DMS79 (cell line): ENCODE measurements at places on chromosomes 5 and 9.

- DNase-seq = no peak
These were observed 34.1 kb upstream of the EFNA5 start for GRCh38 chr5:107704681-107705401.

DNA sequence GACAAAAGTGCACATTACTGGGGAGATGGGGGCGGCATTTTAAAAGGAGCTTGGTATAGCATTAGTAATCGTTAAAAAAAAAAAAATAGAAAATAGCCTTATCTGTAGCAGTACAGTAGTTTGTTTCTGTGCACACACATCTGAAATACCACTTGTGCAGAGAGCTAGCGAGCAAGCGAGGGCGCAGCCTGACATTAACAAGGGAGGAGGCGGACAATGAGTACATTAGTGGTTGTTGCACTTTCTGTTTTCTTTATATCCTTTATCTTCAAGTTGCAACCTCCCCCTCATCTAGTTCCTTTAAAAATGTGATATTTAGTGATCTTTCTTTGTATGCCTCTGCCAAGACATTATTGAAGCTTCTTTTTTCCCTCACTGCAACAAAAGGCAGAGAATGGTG is 880 bp upstream of the PTPDC1 start:
- DNase-seq = no peak

GRCh38 chr5:32848681-32849080 is 137.6 kb downstream of the NPR3 start:
- no peak for DNase-seq

GRCh38 chr9:13388157-13388556 is 108.7 kb upstream of the MPDZ start:
- no peak for DNase-seq

DNA sequence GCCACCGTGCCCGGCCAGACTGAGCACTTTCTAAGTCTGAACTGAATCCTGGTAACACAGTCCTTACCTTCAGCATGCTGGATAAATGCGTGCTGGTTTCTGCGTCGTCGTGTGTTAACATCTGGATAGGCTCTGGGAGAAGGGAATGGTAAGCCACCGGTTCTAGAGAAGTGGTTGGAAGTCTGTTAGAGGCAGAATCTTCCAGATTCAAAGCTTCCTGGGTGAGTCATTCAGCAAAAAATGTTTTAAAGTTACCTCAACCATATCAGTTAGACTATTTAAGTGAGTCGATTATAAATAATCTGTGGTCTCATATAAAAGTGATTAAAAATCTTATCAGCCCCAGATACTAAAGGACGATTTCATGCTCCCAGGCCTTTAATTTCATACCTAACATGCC is 256.5 kb upstream of the NFIL3 start:
- no peak for DNase-seq

- no peak for DNase-seq
These were observed 173.3 kb upstream of the HMHB1 start for GRCh38 chr5:143638654-143639053.

GRCh38 chr5:119631660-119632059 is 2.3 kb downstream of the FAM170A start:
- DNase-seq = no peak

DNA sequence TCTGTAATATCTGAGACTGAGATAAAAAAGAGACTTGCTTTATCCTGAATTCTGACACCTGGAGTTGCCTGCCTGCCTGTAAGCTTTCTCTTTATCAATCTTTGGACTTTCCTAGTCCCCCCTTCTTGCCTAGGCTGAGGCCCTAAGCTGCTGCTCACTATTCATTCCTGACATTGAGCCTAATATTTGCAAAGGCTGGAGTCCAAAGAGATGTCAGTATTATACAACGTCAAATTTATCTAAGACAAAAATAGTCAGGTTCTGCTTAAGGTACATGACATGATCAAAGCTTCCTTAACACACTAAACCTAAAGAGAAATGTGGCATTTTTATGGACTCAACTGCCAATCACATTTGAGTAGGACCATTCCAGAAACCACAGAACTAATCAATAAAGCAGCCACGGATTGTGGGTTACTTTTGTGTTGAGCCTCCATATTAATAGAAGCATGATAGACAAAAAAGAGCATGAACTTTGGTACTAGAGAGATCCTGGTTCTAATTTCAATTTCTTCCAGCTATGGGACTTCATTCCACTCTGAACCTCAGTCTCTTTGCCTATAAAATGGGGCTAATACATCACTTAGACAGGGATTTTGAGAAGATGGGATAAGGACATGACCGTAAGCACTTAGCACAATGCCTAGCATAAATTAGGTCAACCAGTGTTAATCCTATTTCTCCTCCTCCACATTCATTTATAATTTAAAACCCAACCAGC is 56.1 kb downstream of the IL33 start:
- no peak for DNase-seq
